ENCODE measurements at places on chromosomes 12 and 14.

GRCh38 chr14:69682621-69683263 lies 71.3 kb downstream of the SUSD6 start:
- DNase-seq: peak; percentile 43

DNA sequence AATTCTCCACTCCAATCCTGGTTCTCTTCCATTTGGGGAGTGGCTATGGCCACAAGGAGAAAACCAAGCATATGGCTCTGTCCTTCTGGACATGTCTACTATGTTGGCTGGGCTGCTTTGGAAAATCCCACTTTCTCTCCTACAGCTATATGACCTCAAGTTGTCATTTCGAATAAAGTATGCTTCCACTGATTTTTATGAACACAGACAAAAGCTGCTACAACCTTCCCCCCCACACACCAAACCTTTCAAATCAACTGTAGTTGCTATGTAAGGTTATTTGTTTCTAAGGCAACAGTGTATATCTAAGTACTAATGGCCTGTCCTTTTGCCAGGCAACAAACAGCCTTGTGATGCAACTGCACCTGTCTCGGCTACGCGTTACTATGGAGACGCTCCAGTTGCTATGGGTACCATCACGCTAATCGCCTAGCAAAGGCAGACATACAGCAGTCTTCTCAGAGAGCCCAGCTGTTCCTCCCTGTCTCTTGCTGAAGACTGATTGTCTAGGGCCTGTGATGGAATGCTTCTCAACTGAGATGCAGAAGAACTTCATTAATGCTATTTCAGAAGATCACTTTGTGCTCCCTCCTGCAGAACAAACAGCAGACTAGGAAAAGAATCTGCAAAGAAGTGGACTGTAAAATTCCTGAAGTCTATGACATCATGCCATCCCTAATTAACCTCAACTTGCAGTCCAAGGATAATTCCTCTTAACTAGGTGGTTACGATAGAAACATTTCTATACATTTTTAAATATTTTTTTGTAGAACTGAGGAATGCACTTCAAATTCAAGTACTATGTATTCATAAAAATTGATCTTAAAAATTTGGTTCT lies 67.6 kb downstream of the FOXN3 start:
- peak; percentile 59 for DNase-seq

DNA sequence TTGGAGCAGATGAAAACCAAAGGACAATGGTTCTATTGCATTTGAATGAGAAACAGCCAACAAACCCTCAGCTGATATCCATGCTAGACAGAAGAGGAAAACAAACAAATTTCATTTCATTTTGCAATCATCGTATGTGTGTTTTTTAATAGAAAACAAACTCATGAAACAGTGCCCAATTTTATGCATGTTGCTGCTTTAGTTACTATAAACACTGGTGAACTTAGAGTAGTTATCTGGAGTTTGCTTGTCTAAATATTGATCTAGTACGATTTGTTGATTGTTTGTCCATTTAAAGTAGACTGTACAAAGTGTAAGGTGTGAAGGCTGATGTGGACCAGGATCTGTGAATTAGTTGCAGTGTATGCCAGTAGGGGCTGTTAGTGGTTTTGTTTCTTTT lies 166.6 kb downstream of the KITLG start:
- DNase-seq: no peak

DNA sequence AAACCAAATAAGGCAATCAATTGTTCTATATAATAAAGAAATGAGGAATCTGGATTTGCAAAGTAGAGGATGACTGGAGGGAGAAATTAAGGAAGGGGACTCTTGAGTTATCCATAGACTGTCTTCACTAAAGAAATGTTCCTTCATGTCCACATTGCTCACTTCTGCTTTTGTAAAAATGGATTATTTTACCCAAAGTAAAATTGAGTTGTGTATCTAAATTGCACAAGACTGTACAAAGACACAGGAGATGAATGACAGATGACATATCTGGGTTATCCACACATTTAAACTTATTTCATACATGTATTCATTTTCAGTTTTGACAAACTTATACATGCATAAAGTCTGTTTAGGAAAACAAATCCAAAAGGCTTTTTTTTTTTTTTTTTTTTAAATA lies 11.3 kb downstream of the ATP2B1 start:
- DNase-seq: no peak

- no peak for DNase-seq
Observed at GRCh38 chr12:104565606-104566243, 109.0 kb downstream of the CHST11 start.

- no peak for DNase-seq
Observed at GRCh38 chr12:121259074-121259473, 37.4 kb downstream of the CAMKK2 start.

DNA sequence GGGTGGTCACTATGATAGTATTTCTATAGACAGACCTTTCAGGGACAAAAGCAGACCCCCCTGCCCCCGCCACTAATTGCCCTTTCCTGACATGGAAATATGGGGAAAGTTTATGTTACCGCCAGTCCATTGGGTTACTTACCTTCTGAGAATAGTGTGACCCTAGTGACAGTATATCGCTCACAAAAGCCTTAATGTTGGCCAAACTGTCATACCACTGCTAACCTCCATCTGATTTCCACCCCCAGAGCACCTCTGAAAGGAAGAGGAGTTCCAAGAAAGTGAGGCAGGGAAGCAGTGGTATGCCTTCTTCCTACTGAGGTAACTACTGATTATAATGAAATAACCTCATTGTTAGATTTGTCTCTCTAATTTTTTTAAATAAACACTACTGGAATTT lies 67.5 kb upstream of the CCDC91 start:
- DNase-seq: no peak

DNA sequence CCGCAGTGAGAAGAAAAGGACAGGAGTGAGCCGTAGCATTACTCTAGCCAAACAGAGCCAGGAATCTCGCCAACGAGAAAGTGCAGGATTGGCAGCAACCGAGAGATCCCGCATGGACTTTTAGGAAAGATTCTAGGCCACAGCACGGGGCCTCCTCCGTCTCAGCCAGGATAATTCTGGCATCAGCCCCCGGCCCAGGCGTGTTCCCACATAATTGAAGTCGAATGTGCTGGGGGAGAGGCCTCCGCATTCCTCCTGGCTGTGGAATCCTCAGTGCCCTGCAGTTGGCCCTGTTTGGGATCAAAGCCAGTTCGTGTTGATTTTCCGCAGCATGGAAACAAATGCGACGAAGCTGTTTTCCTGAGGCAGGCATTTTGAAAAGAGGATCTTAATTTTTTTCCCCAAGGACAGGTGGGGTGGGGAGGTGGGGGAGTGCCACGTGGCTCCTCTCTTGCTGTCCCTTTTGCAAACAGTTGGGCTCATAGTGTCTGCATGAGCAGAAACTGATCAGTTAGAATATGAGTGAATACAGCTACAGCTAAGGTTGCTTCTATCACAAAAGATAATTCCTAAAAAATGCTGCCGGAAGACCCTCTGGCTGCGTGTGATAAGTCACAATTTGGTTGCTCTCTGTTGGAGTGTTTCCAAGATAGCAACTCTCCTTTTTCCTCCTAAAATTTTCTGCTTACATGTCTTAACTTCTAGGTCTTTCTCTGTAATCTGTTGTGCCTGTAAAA lies 37.3 kb upstream of the ATXN2 start:
- no peak for DNase-seq

DNA sequence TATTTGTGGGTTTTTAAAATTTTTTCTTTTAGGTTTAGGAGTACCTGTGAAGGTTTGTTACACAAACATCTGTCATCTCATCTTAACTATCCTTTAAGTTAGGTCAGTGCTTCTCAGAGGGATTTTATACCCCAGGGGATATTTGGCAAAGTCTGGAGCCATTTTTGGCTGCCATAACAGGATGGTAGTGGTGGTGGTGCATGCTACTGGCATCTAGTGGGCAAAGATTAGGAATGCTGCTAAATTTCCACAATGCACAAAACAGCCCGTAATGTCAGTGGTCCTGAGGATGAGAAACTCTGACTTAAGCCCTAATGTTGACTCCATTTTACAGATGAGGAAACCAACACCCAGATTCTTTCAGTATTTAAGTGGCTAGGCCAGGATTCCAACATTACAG lies 85.2 kb upstream of the MYF6 start:
- no peak for DNase-seq

- no peak for DNase-seq
Observed at GRCh38 chr12:117538032-117538690, 176.7 kb upstream of the NOS1 start.

DNA sequence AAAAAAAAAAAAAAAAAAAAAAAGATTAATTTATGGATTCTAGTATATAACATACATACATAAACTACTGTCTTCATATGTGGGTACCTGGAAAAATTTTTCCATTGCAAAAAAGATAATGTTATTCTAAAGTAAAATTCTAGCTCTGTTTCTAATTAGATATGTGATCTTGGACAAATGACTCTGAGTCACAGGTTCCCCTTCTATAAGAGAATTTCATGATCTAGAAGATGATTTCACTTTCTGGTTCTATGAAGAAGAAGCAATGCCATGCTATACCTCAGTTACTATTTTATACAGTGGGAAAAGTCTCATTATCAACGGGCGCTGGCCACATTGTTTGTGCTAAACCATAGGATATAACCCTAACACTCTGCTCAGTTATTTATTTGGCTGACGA lies 351.3 kb downstream of the ZFP36L1 start:
- no peak for DNase-seq

DNA sequence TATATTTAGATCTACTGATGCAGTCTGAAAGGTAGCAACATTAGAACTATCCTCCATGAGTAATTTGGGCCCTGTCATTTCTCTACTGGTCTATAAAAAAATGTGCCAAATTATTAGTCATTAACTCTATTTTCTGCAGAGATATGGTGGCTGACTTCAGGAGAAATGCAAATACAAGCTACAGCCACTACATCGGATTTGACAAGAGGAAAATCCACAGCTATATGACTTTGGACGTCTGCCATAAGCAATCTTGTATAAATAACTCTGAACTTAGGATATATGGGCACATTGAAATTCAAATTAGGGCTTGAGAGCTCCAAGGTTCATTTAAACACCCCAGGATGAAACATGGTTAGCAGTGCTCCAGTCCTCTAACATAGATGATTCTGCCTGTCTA lies 983.0 kb upstream of the LRFN5 start:
- DNase-seq: no peak

DNA sequence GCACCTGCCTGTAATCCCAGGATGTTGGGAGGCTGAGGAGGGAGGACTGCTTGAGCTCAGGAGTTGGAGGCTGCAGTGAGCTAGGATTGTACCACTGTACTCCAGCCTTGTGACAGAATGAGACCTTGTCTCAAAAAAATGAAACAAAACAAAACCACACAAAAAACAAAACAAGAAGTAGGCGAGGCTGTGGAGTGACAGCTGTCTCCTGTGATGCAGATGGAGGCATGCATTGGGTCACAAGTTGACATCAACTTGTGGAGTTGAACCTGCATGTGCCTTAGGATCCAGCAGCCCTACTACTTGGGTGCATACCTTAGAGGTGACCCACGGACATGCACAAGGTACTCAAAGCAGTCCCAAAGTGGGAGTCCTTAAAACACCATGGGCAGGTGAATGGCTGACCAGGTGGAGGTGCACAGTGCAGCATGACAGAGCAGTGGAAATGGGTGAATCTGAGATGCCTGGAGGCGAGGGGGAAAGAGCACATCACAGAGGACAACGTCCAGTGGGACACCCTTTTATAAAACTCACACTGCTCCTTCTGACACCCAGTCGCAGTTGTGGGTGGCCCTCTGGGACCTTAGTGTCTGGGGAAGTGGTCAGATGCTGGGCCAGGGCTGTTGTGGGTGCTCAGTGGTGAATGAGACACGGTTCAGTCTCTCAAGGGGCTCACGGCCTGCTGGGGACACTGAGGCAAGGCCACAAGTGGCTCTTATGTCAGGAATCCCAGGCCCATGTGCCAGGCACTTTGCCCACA lies 12.7 kb downstream of the PLBD2 start:
- no peak for DNase-seq

- peak; percentile 46 for DNase-seq
Observed at GRCh38 chr14:75123991-75124390, 2.9 kb downstream of the NEK9 start.

DNA sequence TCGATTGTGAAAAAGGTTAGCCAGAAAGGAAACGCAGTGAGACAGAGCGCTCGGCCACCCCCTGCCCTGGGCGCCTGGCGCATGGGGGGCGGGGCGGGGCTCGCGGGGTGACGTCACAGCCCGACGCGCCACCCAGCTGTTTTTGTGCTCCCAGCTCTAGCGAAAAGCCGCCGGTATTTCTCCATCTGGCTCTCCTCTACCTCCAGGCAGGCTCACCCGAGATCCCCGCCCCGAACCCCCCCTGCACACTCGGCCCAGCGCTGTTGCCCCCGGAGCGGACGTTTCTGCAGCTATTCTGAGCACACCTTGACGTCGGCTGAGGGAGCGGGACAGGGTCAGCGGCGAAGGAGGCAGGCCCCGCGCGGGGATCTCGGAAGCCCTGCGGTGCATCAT lies at the start of gene GABARAPL1:
GABARAPL1 (plus strand) TSS at position 139 of the 393 bp plus-strand sequence; CDS start at position 392, 253 bp downstream.
- DNase-seq: peak; percentile 91

GRCh38 chr12:70691018-70691672 lies 53.9 kb upstream of the PTPRB start:
- DNase-seq: no peak

GRCh38 chr12:7346551-7347225 lies 42.8 kb downstream of the ACSM4 start:
- no peak for DNase-seq

- no peak for DNase-seq
Observed at GRCh38 chr12:76201316-76201715, 116.8 kb upstream of the NAP1L1 start.

- DNase-seq: peak; percentile 67
Observed at GRCh38 chr14:103057372-103058163, at the start of gene CDC42BPB. CDC42BPB (minus strand) TSS chr14:103057549; CDS start chr14:103057173, 376 bp downstream.

DNA sequence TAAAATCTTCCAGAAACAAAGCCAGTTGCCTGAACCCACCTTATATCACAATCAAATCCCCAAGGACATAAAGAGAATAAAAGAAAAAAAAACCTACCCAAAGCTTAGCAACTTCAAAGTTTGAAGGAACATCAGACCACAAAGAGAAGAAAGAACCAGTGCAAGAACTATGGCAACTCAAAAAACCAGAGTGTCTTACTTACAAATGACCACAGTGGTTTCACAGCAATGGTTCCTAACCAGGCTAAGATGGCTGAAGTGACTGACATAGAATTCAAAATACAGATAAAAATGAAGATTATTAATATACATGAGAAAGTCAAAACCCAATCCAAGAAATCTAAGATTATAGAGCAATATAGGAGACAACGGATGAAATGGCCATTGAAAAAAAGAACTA lies 56.7 kb downstream of the APOBEC1 start:
- DNase-seq: no peak

DNA sequence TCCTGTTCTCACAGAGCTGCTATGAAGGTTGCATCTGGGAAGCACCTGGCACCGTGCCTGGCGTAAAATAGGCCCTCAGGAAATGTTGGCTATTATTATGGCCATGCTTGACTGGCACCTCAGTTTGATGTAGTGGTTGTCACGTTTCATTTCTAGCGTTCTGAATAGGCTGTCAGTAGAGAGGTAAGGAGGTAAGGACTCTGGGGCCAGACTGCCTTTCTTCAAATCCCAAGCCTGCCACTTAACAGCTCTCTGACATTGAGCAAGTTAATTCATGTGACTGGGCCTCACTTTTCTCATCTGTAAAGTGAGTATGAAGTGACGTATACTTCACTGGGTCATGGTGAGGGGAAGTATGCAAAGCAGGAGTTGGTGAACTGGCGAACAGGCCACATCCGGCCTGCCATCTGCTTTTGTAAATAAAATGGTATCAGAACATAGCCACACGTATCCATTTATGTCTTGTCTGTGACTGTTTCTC lies 196.2 kb downstream of the CACNA1C start:
- DNase-seq: peak; percentile 7

- no peak for DNase-seq
Observed at GRCh38 chr12:94704452-94705306, 54.3 kb upstream of the TMCC3 start.

Data from CD4-positive, alpha-beta T cell treated with Interleukin-4 for 1 hour (primary cell).